ENCODE measurements at places on chromosomes 1 and 21.

GRCh38 chr1:37177230-37177864, 143.0 kb upstream of the GRIK3 start:
- no peak for DNase-seq

DNA sequence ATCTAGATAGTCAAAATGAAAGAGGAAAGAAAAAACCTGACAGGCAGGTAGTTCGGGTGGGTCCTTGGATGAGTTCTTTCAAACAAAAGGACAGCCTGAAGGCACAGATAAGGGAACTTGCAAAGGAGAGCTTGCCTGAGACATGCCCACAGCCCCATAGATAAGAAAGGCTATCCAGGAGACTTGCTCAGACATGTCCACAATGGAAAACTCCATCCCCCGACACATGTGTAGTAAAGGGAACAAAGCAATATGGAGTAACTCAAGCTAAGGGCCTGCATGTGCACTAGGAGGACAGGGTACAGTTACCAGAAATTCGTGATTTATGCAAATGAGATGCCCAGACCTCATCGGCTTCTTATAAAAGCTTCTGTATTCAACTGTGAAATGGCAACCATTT, 281.5 kb downstream of the NEGR1 start:
- no peak for DNase-seq

DNA sequence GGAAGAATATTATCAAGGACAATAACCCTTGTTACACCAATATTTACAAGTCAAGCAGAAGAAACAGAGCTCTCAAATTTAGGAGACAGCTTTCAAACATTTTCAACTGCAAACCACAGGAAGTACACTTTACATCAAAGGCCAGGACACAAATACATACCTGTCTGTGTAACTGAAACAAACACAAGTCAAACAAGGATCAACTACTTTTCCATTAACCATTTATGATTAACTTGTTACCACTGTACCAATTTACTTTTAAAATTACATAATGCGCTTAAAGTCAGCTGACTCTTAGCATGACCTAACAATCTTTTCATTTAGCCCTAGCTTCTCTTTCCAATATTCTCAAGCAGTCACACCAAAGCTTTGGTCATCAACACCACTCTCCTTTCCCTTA, 43.5 kb downstream of the TRIM33 start:
- no peak for DNase-seq

GRCh38 chr1:29563571-29563970, 327.2 kb downstream of the PTPRU start:
- DNase-seq, result no peak

DNA sequence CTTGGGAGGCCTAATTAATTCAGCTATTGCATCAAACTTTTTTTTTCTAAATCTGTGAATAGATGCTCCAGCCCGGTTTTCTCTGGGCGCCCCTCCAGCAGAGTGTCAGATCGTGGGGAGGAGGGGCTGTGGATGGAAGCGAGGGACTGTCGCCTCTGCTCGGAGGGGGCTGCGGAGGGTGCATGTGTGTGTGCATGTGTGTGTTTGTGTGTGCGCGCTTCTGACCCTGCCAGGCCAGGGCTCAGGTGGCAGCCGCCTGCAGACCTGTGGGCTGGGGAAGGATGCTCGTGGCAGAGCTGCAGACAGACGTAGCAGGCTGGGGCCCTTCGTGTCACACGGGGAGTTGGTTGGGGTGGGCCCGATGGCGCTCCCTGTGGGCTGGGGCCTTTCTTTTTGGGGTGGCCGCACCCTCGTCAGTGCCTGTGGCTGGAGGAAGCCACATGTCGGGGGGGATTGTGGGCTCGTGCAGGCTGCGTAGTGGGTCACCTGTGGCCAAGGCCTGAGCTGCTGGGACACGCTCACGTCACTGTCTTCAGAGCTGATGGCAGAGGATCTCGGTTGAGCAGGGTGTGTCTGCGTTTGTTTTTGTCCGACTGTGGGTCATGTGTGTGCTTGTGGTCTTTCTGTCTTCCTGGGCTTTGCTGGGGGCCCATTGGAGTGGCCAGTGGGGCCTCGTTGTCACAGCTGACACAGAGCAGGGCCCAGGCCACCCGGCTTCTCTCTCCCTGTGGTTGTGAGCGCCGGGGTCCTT, 2.8 kb downstream of the SKI start:
- DNase-seq, result no peak

GRCh38 chr21:38869946-38870345, 64.2 kb downstream of the ETS2 start:
- DNase-seq, result no peak

- DNase-seq, result no peak
These were observed 8.2 kb upstream of the SLC30A1 start for GRCh38 chr1:211587123-211587522.

DNA sequence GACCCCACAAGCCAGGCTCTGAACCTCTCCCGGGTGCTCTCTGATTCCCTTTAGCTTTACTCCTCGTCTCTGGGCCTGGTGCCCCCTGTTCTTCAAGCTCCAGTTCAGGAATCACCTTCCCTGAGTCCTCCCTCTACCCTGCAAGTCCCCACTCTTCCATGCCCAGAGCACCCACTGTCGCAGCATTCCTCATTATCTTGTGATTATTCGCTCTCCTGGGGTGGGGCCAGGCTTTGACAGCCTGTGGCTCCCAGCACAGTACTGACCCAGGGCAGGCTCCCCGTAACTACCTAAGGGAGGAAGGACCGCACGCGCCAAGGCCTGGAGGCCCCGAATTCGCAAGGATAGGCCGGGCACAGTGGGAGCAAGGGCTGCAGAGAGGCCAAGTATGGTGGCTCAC, 734 bp upstream of the C1orf210 start:
- DNase-seq, result no peak

- no peak for DNase-seq
These were observed 61.5 kb downstream of the FBXO2 start for GRCh38 chr1:11592752-11593151.

DNA sequence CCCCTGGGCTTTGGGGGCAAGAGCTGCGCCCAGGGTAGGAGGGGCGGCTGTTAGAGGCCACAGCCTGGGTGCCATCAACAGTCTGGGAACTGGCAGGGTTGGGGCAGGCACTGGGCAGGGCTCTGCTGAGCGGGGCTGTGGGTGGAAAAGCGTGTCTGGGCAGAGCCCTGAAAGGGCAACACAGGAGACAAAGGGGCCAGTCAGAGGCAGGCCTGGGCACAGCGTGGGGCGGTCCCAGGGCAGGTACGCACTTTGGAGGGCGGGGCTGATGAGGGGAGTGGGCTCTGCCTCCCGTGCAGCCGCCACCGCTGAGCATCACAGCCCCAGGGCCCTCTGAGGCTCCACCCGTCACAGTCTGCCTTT, 13.9 kb downstream of the CELSR2 start:
- no peak for DNase-seq

GRCh38 chr1:234413990-234414389, 40.7 kb downstream of the COA6 start:
- no peak for DNase-seq

DNA sequence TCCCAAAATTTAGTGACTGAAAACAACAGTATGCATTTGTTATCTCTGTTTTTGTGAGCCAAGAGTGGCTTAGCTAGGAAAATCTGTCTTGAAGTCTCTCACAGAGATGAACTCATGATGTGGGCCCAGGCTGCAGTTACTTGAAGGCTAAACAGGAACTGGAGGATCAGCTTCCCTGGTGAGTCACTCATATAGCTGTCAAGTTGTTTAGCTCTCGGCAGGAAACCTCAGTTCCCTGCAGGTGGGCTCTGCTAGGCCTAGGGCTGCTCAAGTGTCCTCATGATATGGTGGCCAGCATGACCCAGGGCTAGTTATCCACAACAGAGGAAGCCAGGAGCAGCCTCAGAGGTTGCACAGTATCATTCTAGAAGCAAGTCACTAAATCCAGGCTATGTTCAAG, 30.2 kb upstream of the DDX59 start:
- no peak for DNase-seq

DNA sequence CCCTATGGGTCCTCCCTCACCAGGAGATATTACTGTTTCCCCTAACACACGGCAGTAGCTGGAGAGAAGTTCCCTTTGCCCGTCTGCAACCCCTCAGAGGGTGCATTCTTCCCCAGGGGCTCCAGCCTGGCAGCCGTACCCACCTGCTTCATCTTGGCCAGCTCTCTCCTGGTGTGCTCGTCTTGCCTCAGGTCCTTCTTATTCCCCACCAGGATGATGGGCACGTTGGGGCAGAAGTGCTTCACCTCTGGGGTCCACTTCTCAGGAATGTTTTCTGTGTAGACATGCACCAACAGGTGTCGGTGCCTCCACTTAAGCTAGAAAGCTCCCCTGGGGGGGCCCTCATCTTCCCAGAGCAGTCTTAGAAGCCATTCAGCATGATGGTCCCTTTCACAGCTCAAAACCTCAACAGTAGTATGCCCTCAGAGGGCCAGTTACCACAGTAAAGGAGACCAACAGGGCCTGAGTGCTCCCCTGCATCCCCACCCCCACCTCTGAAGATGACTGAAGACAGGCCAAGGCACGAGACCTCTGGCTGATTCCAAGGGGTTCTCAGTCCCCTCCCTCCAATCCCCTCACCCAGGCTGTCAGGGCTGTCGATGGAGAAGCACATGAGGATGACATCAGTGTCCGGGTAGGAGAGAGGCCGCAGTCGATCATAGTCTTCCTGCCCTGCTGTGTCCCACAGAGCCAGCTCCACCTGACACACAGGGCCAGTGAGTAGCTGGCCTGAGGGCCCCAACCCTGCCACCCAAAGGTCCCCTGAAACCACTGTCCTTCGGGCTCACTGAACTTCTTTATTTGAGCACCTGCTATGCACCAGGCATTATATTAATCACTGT, 4.3 kb downstream of the RHOC start:
- DNase-seq, result no peak

DNA sequence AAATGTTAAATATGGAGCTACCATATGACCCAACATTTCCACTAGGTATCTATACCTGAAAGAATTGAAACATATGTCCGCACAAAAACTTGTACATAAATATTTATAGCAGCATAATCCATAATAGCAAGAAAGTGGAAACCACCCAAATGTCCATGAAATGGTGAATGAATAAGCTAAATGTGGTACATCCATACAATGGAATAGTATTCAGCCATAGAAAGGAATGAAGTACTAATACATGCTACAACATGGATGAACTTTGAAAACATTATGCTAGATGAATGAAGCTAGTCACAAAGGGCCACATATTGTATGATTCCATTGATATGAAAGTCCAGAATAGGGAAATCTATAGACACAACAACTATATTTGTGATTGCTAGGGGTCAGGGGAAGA, 20.0 kb upstream of the BLACAT1 start:
- no peak for DNase-seq

- DNase-seq, result no peak
These were observed 147.7 kb upstream of the IVNS1ABP start for GRCh38 chr1:185464777-185465176.

DNA sequence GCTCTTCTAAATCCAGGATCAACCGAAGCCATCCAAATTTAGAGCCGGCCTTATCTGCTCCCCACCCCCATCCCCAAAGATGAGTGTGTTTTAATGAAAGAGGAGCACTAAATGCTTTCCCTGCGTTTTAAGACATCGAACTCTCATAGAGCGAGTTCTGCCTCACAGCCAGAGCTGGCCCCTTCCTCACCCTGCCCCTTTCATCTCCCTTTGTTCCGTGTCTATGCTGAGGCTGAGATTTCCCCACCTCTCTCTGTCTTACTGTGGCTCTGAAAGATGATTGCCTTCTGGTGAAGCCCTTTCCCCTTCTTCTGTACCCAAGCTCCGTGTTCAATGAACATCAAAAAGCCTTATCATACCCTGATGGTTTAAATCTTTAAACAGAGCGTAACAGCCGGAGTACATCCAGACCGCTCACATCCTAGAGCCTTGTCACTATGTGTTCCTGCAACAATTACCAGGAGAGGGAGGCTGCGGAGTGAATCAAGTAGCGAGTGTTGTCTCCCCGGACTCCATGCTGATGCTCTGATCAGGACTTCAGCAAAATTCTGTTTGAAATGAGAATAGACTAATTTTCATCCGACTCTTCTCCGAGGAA, 110.1 kb downstream of the ZNF326 start:
- DNase-seq, result no peak

DNA sequence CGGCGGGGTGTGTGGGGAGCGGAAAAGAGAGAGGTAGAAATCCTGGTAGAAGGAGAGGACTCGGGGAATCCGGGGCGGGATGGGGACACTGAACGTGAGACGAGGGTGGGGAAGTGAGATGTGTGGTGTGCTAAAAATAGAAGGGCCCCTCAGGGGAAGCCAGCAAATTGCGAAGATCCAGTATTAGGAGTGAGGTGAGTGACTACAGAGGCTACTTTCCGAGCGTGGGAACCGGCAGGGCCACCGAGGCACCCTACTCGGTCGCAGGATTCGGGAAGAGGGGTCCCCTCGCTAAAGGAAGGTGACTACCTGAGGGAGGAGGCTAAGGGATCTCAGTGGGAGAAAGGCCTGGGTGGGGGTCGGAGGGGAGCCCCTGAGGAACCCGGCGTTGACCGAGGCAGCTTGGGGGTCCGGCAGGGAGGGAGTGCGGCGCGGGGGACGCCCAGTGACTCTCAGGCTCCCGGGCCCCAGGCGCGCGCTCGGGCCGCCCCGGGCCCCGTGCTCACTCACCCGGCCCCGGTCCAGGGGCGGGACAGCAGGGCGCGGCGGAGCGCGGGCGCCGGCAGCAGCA, 318 bp downstream of the ALDH4A1 start:
- DNase-seq, result no peak

DNA sequence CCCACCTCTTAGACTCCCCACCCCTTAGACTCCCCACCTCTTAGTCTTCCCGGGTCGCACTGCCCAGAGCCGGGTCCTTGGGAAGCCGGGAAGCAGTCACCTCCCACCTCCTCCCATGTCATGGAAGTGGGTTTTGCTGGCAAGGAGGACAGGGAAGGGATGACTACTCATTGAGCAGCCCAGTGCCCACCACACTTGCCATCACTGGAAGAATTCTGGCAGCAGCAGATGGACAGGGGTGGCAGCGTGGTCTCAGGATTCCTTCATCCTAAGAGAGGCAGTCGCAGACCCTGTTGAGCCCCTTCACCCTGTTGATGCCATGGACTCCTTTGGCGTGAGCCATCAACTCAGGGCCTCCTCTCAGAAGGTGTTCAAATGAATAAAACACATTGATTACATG, 140.8 kb downstream of the PGBD5 start:
- DNase-seq, result no peak

GRCh38 chr1:247548769-247549182, at the start of gene GCSAML:
Gene GCSAML (plus strand): TSS chr1:247549134. CDS start chr1:247549192, 58 bp downstream.
- DNase-seq, result no peak

DNA sequence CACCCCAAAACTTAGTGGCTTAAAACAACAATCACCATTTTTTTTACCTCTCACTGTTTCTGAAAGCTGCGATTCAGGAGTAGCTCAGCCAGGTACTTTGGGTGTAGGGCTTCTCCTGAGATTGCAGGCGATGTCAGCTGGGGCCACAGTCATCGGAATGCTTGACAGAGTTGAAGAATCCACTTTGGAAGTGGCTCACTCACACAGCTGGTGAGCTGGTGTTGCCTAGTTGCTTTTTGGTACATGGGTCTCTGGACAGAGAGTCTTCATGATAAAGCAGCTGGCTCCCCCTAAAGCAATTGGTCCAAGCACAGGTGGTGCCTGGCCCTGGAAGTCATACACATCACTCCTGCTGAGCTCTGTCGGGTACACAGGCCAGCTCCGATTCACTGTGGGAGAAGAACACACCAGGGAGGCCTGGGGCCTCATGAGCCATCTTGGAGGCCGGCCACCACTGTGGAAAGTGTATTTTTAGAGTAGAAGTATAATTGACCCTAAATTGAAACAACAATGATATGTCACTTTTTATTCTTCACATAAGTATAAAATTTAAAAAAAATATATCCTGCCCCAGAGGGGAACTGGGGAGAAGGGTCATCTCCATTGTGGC, 75.2 kb upstream of the GALNT2 start:
- no peak for DNase-seq

- no peak for DNase-seq
These were observed 7.6 kb downstream of the ZNF683 start for GRCh38 chr1:26364956-26365355.
